ENCODE measurements at places on chromosomes 12 and 14.

- DNase-seq = no peak
Measured at GRCh38 chr12:122282061-122282460, 15.8 kb upstream of the VPS33A start.

- DNase-seq = no peak
Measured at GRCh38 chr12:122560138-122560537, 33.1 kb downstream of the KNTC1 start.

DNA sequence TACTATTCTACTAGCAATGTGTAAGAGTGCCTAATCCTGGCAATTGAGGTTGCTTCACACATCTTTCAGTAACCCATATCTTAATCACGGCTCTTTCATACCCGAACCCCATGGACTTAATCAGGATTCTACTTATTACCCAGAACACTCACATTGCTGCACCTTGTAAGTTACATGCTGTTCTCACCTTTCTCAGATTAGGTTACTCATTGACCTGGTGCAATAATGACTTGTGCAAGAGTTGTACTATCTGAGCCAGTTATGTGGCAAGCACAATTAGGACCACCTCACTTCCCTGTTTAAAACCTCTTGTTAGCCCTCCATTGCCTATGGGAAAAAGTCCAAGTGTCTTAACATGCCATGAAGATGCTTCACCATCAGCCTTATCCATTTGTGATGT lies 306.7 kb upstream of the E2F7 start:
- DNase-seq = no peak

- no peak for DNase-seq
Measured at GRCh38 chr12:120500581-120500980, 4.7 kb downstream of the DYNLL1 start.

GRCh38 chr14:56514663-56515371 lies 64.8 kb upstream of the TMEM260 start:
- DNase-seq = no peak
